Skin of body (tissue), 3 donors: ENCODE measurements at places on chromosomes 2 and 18. TPM values are rescaled to one million over a fixed set of nuclear protein-coding genes. Genes with fewer than 3 reads are reported as not detected.

Gene XDH
- 1.7 TPM for total RNA-seq

Gene PROC
- 0.39 TPM for total RNA-seq

Gene SFTPB
- not detected for total RNA-seq

Gene CDK5R2
- not detected for total RNA-seq

Gene ANXA4
- total RNA-seq = 33.5 TPM

Gene DYNAP
- total RNA-seq = 0.10 TPM

Gene NEDD4L
- total RNA-seq = 40.1 TPM

Gene SPP2
- total RNA-seq = not detected

Gene RNF125
- total RNA-seq = 8.6 TPM

Gene KCNS3
- total RNA-seq = 17.8 TPM

Gene TACR1
- total RNA-seq = 0.39 TPM

Gene CABYR
- 2.9 TPM for total RNA-seq

Gene GNLY
- not detected for total RNA-seq

Gene CD226
- 1.4 TPM for total RNA-seq

Gene SERPINB11
- not detected for total RNA-seq

Gene TET3
- 15.9 TPM for total RNA-seq

Gene R3HDM1
- total RNA-seq = 16.2 TPM

Gene HOXD3
- total RNA-seq = 9.7 TPM

Gene HOXD4
- 5.4 TPM for total RNA-seq

Gene COLEC11
- not detected for total RNA-seq

Gene REV1
- total RNA-seq = 74.3 TPM

Gene KIAA2012
- 0.10 TPM for total RNA-seq

Gene SLC39A6
- 102 TPM for total RNA-seq

Gene ASPRV1
- 39.5 TPM for total RNA-seq

Gene ERICH2
- 0.79 TPM for total RNA-seq

Gene DSG1
- total RNA-seq = 260 TPM

Gene POMC
- 3.6 TPM for total RNA-seq

Gene TSPYL6
- total RNA-seq = not detected

Gene EGR4
- total RNA-seq = 0.10 TPM

Gene MROH2A
- 0.49 TPM for total RNA-seq

Gene GALR1
- total RNA-seq = 2.1 TPM

Gene CXCR2
- total RNA-seq = 5.2 TPM

Gene KCNG2
- total RNA-seq = 0.49 TPM

Gene RASGRP3
- 22.2 TPM for total RNA-seq

Gene PDE1A
- total RNA-seq = 2.6 TPM

Gene MERTK
- 9.5 TPM for total RNA-seq

Gene WDR35
- total RNA-seq = 14.7 TPM

Gene STPG4
- not detected for total RNA-seq

Gene RIT2
- total RNA-seq = not detected

Gene GPR45
- total RNA-seq = not detected

Gene RAX
- 0.39 TPM for total RNA-seq

Gene UPP2
- total RNA-seq = not detected

Gene TCF23
- 0.20 TPM for total RNA-seq

Gene UGT1A4
- not detected for total RNA-seq

Gene REG3A
- total RNA-seq = not detected

Gene CFAP65
- not detected for total RNA-seq

Gene PAX8
- 0.30 TPM for total RNA-seq

Gene GAREM1
- total RNA-seq = 11.6 TPM

Gene CRYGD
- total RNA-seq = not detected

Gene PKDCC
- total RNA-seq = 48.9 TPM

Gene ABCG5
- not detected for total RNA-seq
